ENCODE measurements at places on chromosomes 11 and 22.

DNA sequence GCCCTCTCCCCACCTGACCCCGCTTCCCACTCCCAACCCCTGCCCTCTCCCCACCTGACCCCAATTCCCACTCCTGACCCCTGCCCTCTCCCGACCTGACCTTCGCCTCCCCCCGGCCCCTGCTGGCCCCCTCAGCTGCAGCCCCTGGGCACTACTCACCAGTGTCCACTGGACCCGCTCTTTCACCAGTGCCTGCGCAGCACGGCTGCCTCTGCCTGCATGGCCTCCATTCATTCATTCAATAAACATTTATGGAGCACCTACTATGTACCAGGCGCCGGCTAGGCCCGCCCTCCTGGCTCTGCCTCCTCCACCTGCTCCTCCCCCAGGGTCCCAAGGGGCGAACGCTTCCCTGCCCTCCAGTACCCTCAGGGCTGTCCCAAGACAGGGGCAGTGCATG is 42.6 kb downstream of the ELFN2 start:
- DNase-seq: no peak

GRCh38 chr22:26406118-26406517 is 22.9 kb upstream of the ASPHD2 start:
- DNase-seq: no peak

- DNase-seq: no peak
Observed at GRCh38 chr11:41319434-41319833, 140.0 kb downstream of the LRRC4C start.

DNA sequence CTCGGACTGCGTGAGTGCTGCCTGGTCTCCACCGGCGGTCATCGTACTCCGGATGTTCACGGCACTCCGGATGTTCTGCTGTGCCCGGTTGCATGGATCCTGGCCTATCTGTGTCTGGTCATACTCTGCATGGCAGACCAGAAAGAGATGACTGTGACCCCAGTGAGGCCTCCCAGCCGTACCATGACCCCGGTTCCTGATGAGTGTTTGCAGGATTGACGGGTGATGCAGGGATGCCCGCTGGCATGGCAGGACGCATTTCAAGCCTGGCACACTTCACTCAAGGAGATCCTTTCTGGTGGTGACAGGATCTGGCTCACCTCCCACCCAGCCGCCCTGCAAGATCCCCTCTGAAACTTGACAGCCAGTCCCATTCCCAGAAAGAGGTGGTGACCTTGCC is 6.3 kb downstream of the GLB1L2 start:
- no peak for DNase-seq

DNA sequence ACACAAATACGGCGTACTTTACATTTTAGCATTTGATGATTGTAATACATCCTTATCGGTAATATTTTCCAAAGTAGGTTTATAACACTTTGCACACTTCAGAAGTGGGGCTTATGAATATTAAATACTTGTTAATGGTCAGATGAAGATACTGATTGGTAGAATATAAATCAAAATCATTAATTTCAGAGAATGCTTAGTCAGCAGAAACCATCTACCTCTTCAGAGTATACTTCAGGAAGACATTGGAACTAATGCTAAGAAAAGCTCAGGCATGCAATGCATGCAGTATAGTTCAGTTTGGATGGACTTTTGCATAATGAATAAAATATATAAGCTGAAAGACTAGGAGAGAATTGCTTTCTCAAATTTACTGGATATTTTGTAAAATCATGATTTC is 19.7 kb upstream of the TECTA start:
- DNase-seq: no peak

Measured in CD4-positive, alpha-beta T cell (primary cell).